ENCODE measurements at places on chromosomes 6 and 20.

DNA sequence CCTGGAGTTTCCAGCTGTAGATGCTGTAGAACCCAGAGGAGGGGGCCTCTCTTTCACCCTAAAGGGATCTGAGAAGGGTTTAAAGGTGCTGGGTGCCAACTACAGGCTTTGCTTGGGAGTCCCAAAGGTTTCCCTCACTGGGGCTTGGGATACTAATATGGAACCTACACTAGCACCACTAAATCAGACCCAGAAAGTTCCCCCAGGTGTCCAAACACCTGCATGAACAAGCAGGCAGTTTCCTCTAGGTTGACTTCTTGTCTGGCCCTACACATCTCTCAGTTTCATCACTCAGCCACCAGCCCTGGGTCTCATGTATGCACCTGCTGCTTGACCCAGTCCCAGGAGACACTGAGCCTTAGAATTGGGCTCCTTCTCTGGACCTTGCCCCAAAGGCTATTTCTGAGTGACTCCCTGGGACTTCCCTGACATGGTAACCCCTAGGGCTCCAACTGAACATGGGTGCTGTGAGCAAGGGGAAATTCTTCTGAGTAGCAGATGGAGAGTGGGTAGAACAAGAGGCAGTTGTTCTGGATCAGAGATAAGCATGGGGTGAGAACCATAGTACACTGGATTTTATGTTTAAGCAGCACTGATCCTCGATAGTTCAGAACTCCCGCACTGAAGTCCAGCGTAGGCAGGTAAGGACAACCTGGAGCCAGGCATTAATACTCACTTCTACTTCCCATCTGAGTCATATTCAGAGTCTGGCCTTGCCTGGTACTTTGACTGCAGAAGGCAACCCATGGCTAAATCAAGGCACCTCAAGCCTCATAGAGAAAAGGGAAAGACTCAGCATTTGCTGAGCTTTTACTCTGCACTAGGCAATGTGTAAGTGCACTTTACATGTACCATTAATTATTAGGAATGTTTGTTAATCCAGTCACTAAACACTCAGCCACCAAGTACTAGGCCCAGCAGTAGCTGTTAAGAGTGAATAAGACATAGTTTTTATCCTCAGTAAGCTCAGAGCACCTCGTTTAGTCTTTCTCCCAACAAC lies 16.8 kb downstream of the BCL2L1 start:
- DNase-seq: no peak

DNA sequence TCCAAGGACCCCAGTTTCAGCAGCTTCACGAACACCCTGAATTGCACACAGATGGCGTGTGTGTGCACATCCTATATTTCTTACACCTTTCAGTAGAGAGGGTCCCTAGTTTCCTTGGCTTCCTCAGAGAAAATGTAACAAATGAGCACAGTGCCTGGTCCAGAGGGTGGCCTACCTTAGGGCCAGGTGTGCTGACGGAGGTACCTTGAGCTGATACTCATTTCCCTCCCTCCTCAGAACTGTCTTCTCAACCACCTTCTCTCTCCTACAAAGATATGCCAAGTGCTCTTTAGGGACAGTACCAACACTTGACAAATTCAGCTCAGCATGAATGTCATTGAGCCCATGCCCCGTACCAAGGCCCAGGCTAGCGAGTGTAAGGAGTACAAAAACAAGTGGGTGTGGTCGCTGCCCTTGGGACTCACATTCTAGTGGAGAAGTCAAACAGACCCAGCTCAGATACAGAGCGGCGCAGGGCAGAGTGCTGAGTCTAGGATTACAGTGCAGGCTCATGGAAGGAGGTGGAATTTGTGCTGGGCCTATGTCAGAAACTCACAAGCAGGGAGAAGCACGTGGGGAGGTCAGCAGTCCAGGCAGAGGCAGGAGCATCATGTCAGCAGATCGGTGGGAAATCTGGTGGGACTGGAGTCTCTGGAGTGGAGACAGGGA lies 9.6 kb upstream of the BPHL start:
- no peak for DNase-seq

DNA sequence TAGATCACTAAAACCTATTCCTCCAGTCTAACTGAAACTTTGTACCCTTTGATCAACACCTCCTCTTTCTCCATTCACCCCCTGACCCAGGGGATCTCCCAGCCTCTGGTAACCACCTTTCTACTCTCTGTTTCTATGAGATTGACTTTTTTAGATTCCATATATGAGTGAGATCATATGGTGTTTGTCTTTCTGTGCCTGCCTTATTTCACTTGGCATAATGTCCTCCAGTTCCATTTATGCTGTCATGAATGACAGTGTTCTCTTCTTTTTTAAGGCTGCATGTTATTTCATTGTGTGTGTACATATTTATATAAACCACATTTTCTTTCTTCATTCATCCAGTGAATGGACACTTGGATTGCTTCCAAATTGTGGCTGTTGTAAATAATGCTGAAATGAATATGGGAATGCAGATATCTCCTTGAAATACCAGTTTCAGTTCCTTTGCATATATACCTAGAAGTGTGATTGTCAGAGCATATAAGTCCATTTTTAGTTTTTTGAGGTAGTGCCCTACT lies 57.7 kb downstream of the DHX35 start:
- DNase-seq: no peak

GRCh38 chr20:62802026-62802712 lies 2.5 kb upstream of the OGFR start:
- DNase-seq: no peak

- no peak for DNase-seq
Measured at GRCh38 chr6:5766260-5766659, 240.5 kb downstream of the NRN1 start.

- DNase-seq: no peak
Measured at GRCh38 chr6:25774120-25774715, 19.7 kb downstream of the SLC17A4 start.

GRCh38 chr20:50190251-50191064 lies at the start of gene CEBPB:
CEBPB (plus strand) TSS chr20:50190830; CDS start chr20:50191034, 204 bp downstream.
- DNase-seq: peak; percentile 97

- DNase-seq: no peak
Measured at GRCh38 chr6:12171717-12172116, 118.4 kb upstream of the EDN1 start.

- no peak for DNase-seq
Measured at GRCh38 chr20:19977373-19977770, 39.8 kb upstream of the NAA20 start.

DNA sequence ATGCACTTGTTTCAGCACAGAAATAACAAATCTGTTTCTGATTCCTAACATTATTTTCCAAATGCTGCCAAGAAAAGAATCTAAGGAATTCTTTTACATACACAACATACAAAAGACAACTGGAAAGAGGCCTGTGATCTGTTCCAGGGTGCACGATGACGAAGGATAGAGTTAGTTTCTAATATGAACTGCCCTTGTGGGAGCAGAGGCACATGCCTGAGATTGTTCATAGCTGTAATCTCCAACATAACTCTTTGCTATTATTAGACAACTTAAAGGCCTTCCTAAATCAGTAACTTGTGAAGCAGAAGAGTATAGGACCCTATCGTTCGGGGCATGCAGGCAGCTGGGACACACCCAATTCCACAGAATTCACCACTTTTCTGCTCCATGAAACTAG lies 41.2 kb upstream of the NHSL1 start:
- no peak for DNase-seq

DNA sequence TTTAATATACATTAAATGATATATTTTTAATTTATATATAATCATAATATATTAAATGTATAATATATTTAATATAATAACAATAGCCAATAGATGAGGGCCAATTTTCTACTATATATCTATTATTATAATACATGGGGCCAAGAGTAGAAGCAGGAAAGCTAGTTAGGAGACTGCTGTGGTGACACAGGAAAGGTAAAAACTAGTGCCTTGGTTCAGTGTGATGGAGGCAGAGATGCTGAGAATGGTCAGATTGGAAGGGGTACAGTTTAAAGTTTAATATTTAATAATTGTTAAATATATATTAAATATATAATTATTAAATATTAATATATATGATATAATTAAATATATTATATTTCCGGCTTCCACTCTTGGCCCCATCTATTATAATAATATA lies 102.9 kb upstream of the RNF217 start:
- DNase-seq: no peak

- DNase-seq: no peak
Measured at GRCh38 chr6:106360989-106361430, 493 bp downstream of the CRYBG1 start.

- DNase-seq: no peak
Measured at GRCh38 chr6:142376800-142377496, 75.1 kb downstream of the ADGRG6 start.

DNA sequence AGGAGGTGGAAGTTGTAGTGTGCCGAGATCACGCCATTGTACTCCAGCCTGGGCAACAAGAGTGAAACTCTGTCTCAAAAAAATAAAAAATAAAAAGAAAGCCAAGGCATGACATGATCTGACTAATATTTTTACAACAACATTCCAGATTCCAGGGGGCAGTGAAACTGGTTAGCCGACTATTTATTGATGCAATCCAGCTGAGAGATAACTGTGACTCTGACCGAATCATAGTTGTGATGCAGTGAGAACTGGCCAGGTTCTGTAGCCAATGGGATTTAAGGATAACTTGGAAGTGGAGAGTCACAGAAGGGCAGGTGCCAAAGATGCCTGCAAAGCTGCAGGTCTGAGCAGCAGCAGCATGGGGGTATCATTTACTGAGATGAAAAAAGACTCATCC lies 82.9 kb upstream of the TSHZ2 start:
- no peak for DNase-seq
